ENCODE measurements at places on chromosomes 3 and 15. TPM values are rescaled to one million over a fixed set of nuclear protein-coding genes. Genes with fewer than 3 reads are reported as not detected.

TRH gene
- total RNA-seq = not detected

CCK gene
- total RNA-seq = not detected

DNAH1 gene
- 3.0 TPM for total RNA-seq

TMEM108 gene
- 0.23 TPM for total RNA-seq

MCTP2 gene
- 25.3 TPM for total RNA-seq

TMEM41A gene
- total RNA-seq = 9.5 TPM

TNFAIP8L3 gene
- 6.6 TPM for total RNA-seq

CPN2 gene
- total RNA-seq = not detected

PDZRN3 gene
- total RNA-seq = 12.3 TPM

SPESP1 gene
- total RNA-seq = 6.0 TPM

HIGD2B gene
- total RNA-seq = not detected

GP5 gene
- 0.14 TPM for total RNA-seq
